ENCODE measurements at places on chromosomes 5 and 9. TPM values are rescaled to one million over a fixed set of nuclear protein-coding genes. Genes with fewer than 3 reads are reported as not detected.

The DDX4 gene
- 0.02 TPM for total RNA-seq

The ANKRD20A1 gene
- 0.28 TPM for total RNA-seq

The ENTPD2 gene
- 1.2 TPM for total RNA-seq

The PCDHB12 gene
- not detected for total RNA-seq

The PLPP1 gene
- 34.6 TPM for total RNA-seq

The NR5A1 gene
- total RNA-seq, result not detected

The RASGRF2 gene
- total RNA-seq, result 2.1 TPM

The PTTG1 gene
- total RNA-seq, result 197 TPM

The RGS7BP gene
- not detected for total RNA-seq

The PCA3 gene
- total RNA-seq, result not detected

The ADGRD2 gene
- total RNA-seq, result not detected

The LCN9 gene
- not detected for total RNA-seq

The ARL14EPL gene
- total RNA-seq, result 0.07 TPM

The IRGM gene
- 0.13 TPM for total RNA-seq

The GDNF gene
- total RNA-seq, result 0.06 TPM

The HNRNPH1 gene
- 493 TPM for total RNA-seq

The MEIKIN gene
- total RNA-seq, result not detected

The HRH2 gene
- 0.71 TPM for total RNA-seq

The TRIP13 gene
- total RNA-seq, result 61.0 TPM

The FOXD4L6 gene
- not detected for total RNA-seq

The TSSK1B gene
- total RNA-seq, result not detected

The DPH7 gene
- 28.4 TPM for total RNA-seq

The EDIL3 gene
- 0.15 TPM for total RNA-seq

The SLC25A2 gene
- total RNA-seq, result not detected

The PCDHB7 gene
- total RNA-seq, result not detected

The CD274 gene
- total RNA-seq, result 2.1 TPM

The GGTA1 gene
- not detected for total RNA-seq

The GHR gene
- not detected for total RNA-seq

The INSL4 gene
- 15.8 TPM for total RNA-seq

The SLC9A3 gene
- 2.4 TPM for total RNA-seq

The SIMC1 gene
- total RNA-seq, result 13.8 TPM

The KIF12 gene
- 2.0 TPM for total RNA-seq

The IFNA13 gene
- not detected for total RNA-seq

The IL4 gene
- not detected for total RNA-seq

Measured in A549 treated with CpdA at 1 μM for 4 hours (cell line).